ENCODE measurements at places on chromosomes 11 and 22.

DNA sequence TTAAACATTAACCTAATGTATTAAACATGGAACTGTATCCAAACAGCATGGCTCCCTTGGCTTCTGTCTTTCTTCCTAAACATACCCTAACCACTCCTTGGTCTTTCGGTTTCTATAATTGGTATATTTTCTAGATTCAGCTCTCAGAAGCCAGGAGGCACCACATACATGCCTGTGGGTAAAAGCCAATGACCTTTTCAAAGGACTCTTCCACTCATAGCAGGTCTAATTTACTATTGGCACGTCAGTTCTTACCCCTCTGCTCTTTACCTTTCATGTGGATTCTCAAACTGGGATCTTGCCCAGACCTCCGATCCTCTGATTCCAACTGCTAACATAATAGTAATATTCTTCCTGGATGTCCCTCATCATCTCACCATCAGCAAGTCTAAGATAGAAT is 835.1 kb downstream of the NTM start:
- no peak for DNase-seq

- peak; percentile 58 for DNase-seq
Measured at GRCh38 chr11:117807482-117808327, 10.7 kb upstream of the DSCAML1 start.

- DNase-seq, result peak; percentile 96
Measured at GRCh38 chr22:26610072-26610958, 7.5 kb downstream of the CRYBB1 start.

DNA sequence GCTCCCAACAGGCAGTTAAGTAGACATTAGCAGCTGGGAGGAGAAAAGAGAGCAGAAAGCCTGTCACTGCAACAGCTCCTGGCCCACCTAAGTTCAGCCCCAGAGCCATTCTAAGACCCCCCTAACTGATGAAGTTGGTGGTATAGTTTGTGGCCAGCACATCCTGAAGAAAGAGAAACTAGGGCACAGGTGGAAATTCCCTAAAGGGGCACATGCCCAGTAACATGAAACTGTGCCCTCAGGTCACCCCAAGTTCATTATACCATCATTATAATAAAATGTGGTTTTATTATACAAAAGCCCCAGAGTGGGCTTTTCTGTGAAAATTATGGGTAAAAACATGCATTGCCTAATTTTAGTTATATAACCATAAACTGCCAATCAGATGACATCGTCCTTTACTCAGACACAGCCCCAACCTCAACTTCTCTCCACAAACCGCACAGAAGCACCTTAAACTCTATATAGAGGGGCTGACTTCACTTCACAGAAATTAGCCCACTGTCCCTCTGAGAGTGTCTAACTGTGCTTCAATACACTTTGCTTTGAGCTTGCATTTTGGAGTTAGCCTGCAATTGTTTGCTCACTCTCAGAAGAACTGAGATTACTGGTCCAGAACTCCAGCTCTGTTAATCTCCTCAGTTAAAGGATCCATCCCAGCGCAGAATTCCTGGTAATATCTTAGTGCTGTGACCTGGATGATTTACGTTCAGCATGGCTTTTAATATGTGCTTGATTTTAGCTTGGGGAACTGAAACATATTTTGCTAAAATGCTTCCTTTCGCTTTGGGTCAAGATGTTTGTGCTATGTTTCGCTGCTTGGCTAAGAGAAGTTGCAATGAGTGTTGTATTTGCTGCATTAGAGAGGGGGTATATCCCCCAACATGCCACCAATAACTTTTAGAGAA is 1.8 kb upstream of the APOL3 start:
- DNase-seq, result no peak

DNA sequence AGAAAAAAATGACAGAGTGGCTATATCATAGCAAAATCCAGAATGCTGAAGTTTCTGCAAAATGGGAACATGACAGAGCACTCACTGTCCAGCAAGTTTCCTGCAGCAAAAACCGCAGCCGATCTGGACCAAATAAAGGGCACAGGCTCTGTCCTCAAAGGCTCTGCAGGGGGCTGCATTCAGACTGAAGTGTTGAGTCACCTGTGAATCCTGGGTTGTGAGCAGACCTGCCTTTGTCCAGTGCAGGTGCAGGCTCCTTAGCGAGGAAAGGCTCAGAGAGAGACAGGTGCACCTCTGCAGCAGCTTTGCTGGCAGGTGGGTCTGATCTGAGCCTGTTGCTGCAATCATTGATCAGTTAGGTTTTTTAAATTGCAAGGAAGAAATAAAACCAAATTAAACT is 29.3 kb upstream of the NFAM1 start:
- no peak for DNase-seq

DNA sequence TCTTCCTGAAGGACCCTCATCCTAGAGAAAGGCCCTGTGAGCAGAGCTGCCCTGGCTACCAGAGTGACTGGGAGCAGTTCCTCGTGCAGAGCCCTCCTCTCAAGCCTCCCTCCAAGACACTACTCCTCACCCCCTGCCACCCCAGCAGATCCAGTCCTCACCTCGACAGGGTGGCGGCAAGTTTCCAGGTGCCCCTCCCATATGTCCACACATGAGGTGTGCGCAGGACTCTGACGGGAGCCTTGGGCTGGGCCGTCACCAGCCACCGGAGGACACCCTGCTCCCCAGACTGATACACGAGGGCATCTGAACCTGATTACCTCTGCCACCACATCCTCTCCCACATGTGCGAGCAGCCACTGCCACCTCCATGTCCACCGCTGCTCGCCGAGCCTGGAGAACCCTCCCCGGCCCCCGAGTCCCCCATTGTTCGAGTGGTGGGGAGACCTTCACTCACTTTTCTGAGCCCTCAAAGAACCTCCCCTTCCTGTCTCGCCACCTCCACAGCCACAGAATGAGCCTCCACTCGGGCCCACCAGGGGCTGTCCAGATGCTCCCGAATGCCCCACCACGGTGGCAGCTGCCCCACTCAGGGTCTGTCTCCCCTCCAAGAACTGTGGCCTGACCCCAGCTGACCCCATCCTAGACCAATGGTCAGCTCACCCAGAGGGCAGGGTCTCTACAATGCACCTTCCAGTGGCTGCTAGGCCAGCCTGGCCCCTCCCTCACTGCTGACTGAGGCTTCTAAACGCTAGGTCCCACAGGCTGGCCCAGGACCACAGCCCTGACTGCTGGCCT is 62.5 kb downstream of the DGCR2 start:
- no peak for DNase-seq

Data from EH (cell line).